ENCODE measurements at places on chromosomes 5 and 9.

DNA sequence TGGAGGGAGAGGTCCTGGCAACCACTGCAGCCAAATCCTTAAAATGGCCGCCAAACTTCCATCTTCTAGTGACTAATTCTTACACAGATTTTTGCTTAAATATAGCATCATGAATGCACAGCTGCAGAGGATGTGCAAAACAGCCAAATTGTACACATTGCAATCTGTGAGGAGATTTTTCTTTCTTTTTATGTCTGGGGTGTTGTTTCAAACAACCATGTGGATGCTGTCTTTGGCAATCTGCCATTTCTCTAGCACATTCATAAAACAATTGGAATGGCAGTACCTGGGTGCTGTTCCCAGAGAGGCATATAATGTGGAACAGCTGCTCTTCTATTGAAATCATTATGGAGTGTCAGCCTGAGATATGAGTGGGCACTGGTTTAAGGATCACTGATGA is 1082.9 kb upstream of the SEMA6A start:
- no peak for DNase-seq

DNA sequence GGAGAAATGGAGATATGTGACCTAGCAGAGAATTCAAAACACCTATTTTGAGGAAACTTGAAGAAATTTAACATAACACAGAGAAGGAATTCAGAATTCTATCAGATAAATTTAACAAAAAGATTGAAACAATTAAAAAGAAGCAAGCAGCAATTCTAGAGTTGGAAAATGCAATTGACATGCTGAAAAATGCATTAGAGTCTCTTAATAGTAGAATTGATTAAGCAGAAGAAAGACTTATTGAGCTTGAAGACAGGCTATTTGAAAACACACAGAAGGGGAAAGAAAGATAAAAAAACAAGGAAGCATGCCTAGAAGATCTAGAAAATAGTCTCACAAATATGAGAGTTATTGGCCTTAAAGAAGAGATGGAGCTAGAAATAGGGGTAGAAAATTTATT is 87.8 kb upstream of the SLC1A1 start:
- no peak for DNase-seq

DNA sequence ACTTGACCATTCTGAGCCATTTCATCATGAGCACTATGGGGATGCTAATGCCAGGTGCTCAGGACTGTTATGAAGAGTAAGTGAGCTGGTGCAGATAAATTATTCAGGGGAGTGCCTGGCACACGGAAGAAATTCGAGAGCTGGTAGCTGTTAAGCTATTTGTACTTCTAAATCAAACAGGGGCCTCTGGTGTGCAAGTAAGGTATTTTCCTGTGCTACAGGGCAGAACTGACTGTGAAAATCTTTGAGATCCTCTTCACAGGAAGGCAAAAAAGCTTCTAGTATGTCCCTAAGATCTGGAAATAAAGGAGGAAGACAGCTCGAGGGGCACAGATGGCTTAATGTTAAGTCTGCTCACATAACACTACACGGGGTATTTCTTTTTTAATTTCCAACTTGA is 106.3 kb upstream of the SPOCK1 start:
- DNase-seq: no peak

DNA sequence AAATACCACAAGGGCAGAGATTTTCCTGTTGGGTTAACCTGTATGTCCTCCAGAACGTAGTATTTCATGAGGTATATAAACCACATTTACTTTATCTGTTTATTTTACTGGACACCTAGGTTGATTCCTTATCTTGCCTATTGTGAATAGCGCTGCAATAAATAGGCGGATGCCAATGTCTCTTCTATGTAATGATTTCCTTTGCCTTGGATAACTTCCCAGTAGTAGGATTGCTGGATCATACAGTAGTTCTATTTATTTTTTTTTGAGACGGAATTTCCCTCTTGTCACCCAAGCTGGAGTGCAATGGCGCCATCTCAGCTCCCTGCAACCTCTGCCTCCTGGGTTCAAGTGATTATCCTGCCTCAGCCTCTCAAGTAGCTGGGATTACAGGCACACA is 15.6 kb upstream of the TUT7 start:
- DNase-seq: no peak

Data from KBM-7 (cell line).